ENCODE measurements at places on chromosomes 1 and 21. TPM values are rescaled to one million over a fixed set of nuclear protein-coding genes. Genes with fewer than 3 reads are reported as not detected.

Gene ADGRL4
- total RNA-seq, result 23.5 TPM

- no peak for DNase-seq
These were observed 42.1 kb upstream of the TP53BP2 start for GRCh38 chr1:223887747-223888418.

DNA sequence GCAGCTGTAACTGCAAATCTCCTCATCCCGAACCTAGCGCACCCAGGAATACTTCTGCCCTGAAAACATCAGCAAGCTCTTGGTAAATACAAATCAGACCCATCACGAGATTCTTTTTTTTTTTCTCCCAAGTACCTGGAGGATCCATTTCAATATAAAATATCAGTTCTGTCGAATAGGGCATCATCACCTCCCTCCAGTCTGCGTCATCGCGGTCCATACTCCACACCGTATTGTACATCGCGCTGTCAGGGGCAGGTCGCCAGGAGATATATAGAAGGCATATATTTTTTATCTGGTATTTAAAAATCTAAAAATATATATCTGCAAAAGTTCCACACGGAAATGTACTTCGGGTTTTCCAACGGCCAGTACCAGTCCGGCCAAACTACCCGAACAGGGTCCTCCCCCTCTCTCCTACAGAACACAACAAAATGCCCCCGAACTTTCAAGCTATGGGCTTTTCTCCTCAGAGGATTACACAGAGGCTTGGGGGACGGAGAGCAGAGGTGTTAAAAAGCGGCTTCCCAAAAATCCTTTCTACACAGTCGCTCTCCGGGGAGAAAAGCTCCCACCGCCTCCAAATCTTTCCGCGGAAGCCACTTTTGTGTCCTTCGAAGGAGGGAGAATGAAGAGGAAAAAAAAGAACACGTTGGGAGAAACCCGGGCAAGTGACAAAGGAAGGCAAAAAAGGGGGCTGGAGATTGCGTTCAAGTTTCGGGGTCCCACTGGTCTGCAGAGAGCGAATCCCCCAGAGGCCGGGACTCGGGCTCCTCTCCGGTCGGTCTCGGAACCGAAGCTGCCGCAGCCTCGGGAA is 509 bp downstream of the PIK3R3 start:
- DNase-seq, result no peak

Gene KRTAP12-2
- total RNA-seq, result not detected

- no peak for DNase-seq
These were observed 777 bp downstream of the NUDT17 start for GRCh38 chr1:145846201-145846612.

- peak; percentile 70 for DNase-seq
These were observed 20.7 kb downstream of the GPR157 start for GRCh38 chr1:9108056-9108665.

- no peak for DNase-seq
These were observed 15.6 kb downstream of the RHOU start for GRCh38 chr1:228750915-228751314.

DNA sequence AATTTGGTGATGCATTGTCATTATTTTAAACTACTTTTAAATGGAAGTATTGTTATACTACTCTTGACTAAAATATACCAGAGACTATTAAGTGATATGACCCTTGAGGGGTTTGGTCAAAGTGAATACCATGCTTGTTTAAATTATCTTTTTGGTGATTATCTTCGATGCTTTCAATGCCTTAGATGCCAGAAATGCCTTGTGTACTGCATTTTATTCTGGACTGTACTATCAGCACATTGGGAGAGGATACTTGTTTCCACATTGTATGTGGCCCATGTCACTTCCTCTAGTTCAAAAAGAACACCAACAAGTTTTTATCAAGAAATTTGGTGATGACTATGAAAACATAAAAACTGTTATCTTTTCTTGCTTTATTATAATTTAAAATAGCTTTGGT is 16.3 kb downstream of the MAP3K7CL start:
- no peak for DNase-seq

Gene PDC
- total RNA-seq, result not detected

GRCh38 chr1:198101716-198102453 is 54.9 kb upstream of the NEK7 start:
- no peak for DNase-seq

Gene PLA2G2D
- total RNA-seq, result not detected

Data from cardiac septum (tissue), 1 donor.